ENCODE measurements at places on chromosomes 3 and 15.

DNA sequence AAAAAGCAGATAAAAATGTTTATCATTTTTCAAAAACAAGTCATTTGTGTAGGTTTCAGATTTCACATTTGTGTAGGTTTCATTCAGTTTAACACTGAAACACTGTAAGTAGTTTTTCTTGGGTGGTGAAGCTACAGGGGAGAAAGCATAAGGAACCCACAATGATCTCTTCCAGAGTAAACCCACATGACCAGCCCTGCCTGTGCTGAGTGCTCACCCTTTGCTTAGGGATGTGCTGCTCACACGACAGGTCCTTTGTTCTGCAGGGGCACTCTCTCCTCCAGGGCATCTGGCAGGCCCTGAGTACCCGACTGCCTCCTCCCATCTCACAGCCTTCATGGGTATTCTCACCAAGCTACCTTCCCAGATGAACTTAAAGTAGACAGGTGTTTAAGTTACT lies 28.9 kb downstream of the ZXDC start:
- DNase-seq: no peak

GRCh38 chr3:59046839-59047238 lies 3.0 kb downstream of the CFAP20DC start:
- no peak for DNase-seq

GRCh38 chr15:57827971-57828370 lies 121.5 kb downstream of the POLR2M start:
- no peak for DNase-seq

DNA sequence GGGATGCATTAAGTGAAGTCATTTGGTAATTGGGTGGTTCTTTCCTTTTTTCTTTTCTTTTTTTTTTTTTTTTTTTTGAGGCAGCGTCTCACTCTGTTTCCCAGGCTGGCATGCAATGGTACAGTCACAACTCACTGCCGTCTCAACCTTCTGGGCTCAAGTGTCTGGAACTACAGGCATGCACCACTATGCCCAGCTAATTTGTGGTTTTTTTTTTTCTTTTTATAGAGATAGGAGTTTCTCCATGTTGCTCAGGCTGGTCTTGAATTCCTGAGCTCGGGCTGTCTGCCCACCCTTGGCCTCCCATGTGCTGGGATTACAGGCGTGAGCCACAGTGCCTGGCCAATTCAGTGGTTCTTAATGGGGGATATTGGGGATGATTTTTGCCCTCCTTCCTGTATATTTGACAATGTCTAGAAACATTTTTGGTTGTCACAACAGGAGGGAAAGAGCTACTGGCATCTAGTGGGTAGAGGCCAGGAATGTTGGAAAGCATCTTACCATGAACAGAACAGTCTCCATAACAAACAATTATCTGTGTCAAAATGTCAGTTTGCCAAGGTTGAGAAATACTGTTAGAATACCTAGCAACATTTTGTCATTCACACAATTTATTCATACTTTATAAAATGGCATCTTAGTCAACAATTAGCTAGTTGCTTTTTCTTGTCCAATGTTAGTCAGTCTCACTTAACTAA lies 79.4 kb upstream of the CNTN3 start:
- no peak for DNase-seq

GRCh38 chr15:74897300-74897701 lies 7.5 kb downstream of the MPI start:
- no peak for DNase-seq

GRCh38 chr3:104787306-104787705 lies 579.4 kb upstream of the ALCAM start:
- DNase-seq: no peak

- no peak for DNase-seq
These were observed 109.3 kb downstream of the GMPS start for GRCh38 chr3:155979746-155980145.

All from HFFc6 (cell line).